Esophagus squamous epithelium (tissue), 5 donors: ENCODE measurements at places on chromosomes 4 and X.
A peak's percentile ranks its signal among the peaks of the same experiment; 100 is the strongest.

- peak; percentile 7 for DNase-seq
These were observed 83.8 kb upstream of the MAML3 start for GRCh38 chr4:140237616-140238350.

- DNase-seq = no peak
These were observed 23.5 kb upstream of the ELF2 start for GRCh38 chr4:139200506-139200905.

GRCh38 chr4:5166377-5166776 is 115.1 kb downstream of the STK32B start:
- no peak for DNase-seq

GRCh38 chr4:96097040-96097607 is 257.2 kb downstream of the PDHA2 start:
- no peak for DNase-seq

- no peak for DNase-seq
These were observed 173.8 kb upstream of the PPP1R2C start for GRCh38 chrX:42951747-42952146.

- DNase-seq = no peak
These were observed 13.8 kb downstream of the GALNT7 start for GRCh38 chr4:173182403-173182802.

DNA sequence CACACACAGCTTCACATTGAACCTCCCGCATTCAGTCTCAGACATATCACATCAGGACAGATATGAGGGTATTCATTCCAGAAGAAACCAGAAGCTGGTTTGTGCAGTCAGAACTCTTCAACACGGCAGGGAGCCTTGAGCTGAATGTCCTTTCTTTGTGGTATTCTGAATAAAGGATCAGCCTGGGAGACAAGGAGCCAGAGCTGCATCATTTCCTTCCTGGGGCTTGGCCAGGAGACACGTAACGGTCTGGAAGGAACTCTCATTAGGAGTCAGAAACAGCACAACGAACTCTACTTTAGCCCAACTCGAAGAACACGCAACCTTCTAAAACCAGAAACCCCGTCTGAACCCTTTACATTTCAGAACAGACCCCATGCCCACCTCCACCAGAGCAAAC is 46.4 kb downstream of the KDR start:
- no peak for DNase-seq

DNA sequence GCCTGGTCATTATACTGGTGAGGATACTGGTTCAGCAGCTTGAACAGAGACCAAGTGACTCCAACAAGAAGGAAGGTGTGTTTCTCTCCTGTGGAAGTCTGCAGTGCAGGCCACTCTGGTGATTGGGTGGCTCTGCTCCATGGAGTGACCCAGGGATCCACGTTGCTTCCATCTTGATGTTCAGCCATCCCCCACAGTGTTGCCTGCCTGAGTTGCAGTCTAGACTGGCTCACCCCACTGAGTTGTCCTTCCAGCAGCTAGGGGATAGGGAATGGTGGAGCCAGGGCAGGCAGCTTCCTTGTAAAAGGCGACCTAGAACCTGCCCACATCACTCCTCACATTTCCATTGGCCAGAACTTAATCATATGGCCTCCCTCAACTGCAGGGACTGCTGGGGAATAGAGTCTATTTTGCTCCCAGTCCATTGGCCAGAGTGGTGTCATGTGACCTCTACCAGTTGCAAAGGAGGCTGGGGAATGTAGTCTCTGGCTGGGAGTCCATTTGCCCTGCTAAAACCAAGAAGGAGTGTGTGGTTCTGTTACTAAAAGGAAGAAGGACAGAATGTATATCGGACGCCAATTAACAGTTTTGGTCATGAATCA is 8.0 kb downstream of the MAN2B2 start:
- DNase-seq = no peak

- no peak for DNase-seq
These were observed 224.7 kb downstream of the MID1 start for GRCh38 chrX:10395643-10396042.

DNA sequence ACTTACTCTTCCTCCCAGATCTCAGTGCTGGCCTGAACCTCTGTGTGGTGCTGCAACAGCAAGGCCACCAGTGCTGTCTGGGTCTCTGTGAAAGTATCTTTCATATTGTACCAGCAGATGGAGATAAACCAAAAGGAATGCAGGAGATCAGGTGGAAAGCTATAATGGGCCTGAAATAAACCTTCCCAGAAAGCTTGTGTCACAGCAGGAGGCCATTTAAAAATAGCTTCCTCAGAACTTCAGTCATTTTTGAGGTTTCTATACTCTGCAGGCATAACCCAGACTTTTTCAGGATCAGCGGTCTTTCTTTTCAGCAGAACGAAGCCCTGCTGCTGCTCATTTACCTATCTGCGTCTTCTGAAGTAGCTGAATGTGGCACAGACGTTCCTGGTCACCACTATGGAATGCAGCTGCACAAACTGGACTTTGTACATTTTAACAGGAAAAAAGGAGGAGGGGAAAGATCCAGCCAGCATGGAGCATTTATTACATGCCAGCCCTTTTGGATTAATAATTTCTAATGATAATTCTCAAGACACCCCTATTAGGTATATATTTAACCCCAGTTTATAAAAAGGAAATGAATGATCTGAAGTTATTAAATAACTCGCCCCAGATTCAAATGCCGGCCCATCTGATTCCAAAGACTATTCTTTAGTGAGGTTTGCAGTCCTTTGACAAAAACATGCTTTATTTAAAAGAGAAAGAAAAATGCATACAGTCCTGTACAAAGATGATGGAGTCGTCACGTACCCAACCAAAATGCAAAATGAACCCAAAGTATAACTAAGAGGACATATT is 119.7 kb downstream of the NFKB1 start:
- DNase-seq = no peak

DNA sequence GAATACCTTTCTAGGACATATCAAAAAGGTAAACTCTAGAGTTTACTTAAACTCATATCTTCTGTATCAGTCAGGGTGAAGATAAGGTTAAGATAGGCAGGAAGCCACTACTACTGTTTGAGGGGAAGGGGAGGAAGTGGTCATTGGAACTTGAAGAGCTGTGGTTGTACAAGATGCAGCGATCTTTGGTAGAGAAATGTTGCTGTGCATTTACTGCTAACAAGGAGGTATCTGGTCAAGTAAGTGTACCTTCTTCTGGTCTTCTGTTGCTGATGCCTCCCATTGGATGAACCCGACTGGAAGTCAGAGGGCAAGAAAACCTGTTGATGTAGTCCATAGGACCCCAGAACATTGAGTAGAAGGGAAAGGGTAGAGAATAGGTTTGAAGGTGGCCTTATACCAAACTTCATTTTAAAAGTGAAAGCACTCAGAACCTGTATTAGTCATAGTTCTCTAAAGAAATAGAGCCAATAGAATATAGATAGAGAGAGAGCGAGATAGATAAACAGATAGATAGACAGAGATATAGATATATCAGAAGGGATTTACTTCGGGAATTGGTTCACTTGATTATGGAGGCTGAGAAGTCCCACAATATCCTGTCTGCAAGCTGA is 47.9 kb upstream of the TSPAN5 start:
- no peak for DNase-seq
